ENCODE measurements at places on chromosomes 2 and 18.

GRCh38 chr2:819121-819520 lies 131.5 kb upstream of the SNTG2 start:
- no peak for DNase-seq

DNA sequence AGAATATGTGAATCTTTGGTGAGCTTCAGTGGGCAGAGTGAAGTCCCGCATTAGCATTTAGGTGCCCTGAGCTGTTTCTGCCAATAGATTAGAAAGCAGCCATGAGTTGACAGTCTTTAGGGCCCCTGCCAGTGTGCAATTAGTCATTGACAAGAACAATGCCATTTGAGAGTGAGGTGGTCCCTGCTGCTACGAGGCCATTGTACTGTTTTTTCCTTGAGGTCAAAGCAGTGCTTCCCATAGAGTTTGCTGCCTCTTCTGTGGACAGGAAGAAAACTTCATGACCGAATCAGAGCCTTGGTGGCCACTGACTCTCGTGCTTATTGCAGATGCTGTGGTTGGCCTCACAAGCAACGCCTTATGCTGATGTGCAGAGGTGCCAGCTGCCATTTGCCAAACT lies 102.7 kb downstream of the SH3BP4 start:
- DNase-seq, result no peak

DNA sequence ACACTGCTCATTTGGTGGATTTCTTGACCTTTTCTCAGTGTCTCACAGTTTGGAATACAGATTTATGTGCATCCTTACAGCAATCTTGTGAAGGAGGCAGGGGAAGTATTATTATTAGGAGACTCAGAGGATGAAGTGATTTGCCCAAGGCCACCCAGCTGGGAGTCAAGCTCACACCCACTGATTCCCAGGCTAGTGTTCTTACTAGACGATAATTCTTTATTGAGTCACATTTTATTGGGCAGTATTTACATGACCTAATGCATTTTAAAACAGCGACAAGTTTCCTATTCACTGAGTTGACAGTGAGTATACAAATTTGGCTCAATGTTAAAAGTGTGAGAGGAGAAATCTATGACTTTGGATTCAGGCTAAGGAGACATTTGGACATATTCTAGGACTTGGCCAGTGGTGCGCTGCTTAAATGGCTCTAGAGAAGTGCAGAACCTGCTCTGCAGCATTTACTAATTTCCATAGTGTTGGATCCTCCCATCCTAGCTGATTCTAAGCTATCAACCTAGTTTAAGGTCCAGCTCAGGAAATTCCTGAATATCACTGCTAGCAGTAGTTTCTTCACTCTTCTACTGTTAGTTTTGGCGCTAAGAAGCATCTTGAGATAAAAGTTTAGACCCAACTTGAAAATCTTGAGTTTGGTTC lies 199.3 kb downstream of the MTX2 start:
- no peak for DNase-seq

- DNase-seq, result no peak
These were observed 2.6 kb downstream of the TET3 start for GRCh38 chr2:73987109-73987947.

DNA sequence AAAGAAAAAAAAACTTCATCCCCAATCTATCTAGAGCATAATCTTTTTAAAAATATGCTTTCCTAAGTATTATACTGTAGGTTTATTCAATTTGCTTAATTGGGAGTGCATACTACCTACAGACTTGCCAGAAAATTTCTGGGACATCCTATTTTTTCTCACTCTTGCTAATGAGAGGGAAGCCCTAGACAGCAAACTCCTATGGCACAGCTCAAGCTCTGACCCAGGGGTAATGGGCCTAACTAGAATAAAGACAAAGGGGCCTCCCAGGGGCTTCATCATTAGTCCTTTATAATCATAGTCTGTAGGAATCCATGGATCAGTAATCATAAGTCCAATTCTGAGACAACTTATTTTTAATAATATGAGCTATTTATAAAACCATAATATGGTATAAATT lies 142.6 kb upstream of the ITGA4 start:
- DNase-seq, result no peak

- no peak for DNase-seq
These were observed 10.7 kb upstream of the SLC14A1 start for GRCh38 chr18:45713239-45713638.

GRCh38 chr2:139079311-139079710 lies 299.1 kb upstream of the NXPH2 start:
- no peak for DNase-seq

Measured in activated B cell treated with CpG ODN at 0.5 μM for 24 hours (primary cell).